Uterus (tissue), 4 donors: ENCODE measurements at places on chromosomes 3 and 15. TPM values are rescaled to one million over a fixed set of nuclear protein-coding genes. Genes with fewer than 3 reads are reported as not detected.

Gene IQCF5
- total RNA-seq, result not detected

DNA sequence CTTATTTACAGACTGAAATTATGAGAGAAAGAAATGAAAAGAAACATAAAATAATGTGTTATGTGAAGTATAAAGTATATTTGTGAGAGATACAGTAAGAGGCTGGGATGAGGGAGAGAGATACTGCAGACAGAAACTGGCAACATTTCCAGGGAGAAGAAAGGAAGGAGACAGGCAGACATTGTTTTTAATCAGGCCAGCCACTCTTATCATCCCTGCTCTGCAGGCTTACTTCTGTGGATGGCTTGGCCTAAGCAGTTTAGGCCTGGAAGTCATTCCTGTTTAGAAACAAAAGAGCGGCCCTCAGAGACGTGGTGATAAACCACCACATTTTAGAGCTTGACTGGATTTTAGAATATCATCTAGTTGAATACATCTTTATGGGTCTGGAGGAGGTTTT is 12.4 kb downstream of the PCCB start:
- DNase-seq, result no peak
- no peaks in the 10 kb centered on the region for H3K27me3 ChIP-seq
- no peak overlapping the region for H3K27ac ChIP-seq
- no peaks in the 10 kb centered on the region for H3K4me1 ChIP-seq
- H3K36me3 ChIP-seq, result no peaks in the 10 kb centered on the region

Gene LRRC15
- under 0.01 TPM for total RNA-seq

Gene CTXN2
- not detected for total RNA-seq

- DNase-seq, result no peak
- H3K4me1 ChIP-seq, result no peaks in the 10 kb centered on the region
- no peaks in the 10 kb centered on the region for H3K36me3 ChIP-seq
- no peak overlapping the region for H3K4me3 ChIP-seq
- H3K27ac ChIP-seq, result no peak overlapping the region
Measured at GRCh38 chr3:76039431-76039830, 254.1 kb upstream of the ZNF717 start.

GRCh38 chr3:22284559-22284958 is 533.5 kb upstream of the ZNF385D start:
- no peaks in the 10 kb centered on the region for H3K27me3 ChIP-seq
- DNase-seq, result no peak
- no peaks in the 10 kb centered on the region for H3K36me3 ChIP-seq
- H3K27ac ChIP-seq, result no peak overlapping the region
- no peak overlapping the region for H3K4me3 ChIP-seq
- no peaks in the 10 kb centered on the region for H3K4me1 ChIP-seq

DNA sequence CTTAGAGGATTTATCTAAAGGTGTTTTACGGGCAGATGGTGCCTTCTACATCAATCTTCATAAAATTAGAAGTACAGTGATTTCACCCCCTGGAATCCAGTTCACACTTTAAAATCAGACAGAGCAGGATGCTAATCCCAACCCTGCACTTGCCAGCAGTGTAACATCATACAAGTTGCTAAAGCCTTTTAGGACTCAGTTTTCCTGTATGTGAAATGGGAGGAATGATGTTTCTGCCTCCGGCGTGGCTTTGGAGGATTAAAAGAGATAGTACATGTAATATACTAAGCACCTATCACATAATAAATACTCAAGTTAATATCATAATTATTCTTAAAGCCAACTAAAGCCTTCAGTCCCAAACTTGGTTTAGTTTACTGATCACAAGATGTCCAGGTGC is 257.2 kb upstream of the THBS1 start:
- no peak overlapping the region for H3K4me3 ChIP-seq
- no peak overlapping the region for H3K27ac ChIP-seq
- H3K36me3 ChIP-seq, result no peaks in the 10 kb centered on the region
- no peaks in the 10 kb centered on the region for H3K27me3 ChIP-seq

DNA sequence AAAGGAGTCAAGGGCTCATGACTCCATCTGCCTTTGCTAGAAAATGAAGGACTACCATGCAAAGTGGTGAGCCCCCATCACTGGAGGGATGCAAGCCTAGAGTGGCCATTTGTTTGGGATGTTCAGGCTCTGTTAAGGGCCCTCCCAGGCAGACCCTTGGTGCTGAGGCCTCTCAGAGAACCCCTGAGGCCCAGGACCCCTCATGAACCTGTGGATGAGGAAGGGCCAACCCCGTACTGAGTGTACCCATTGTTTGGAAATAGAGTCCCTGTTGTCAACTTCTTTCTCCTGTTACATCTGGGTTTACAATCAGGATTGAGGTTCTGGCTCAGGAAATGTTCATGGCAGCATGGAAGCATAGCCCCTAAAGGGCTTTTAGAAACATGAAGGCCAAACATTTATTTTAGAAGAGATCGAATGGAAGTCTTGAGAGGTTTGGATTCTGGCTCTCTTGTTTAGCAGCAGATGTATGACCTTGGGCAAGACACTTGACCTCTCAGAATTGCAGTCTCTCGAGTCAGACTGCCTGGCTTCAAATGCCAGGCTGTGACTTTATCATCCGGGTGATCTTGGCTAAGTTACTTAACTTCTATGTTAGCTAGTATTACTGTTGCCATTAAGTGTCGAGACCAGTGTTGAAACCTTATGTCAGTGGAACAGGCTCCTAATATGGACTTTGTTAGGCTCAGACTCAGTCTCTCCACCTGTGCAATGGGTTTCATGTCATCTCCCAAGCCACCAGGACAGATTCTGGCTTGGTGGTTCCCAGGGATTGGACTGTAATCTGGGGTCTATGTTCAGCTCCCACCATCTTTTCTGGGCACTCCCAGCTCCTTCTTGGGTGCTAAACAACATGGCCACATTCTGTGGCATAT is 12.4 kb downstream of the ITGA11 start:
- no peaks in the 10 kb centered on the region for H3K27me3 ChIP-seq
- H3K27ac ChIP-seq, result peak overlapping the region; percentile 89
- peak; percentile 14 for DNase-seq
- no peak overlapping the region for H3K4me3 ChIP-seq
- peaks cover 39% of the 10 kb centered on the region for H3K4me1 ChIP-seq

Gene FAN1
- 9.4 TPM for total RNA-seq

Gene ZBTB47
- 44.7 TPM for total RNA-seq

Gene UNC13C
- total RNA-seq, result not detected

Gene GPR62
- 0.34 TPM for total RNA-seq

GRCh38 chr3:156688632-156689452 is 14.5 kb downstream of the TIPARP start:
- no peaks in the 10 kb centered on the region for H3K36me3 ChIP-seq
- no peaks in the 10 kb centered on the region for H3K27me3 ChIP-seq
- peaks cover 27% of the 10 kb centered on the region for H3K4me1 ChIP-seq
- DNase-seq, result no peak
- H3K4me3 ChIP-seq, result no peak overlapping the region

Gene IL17RD
- total RNA-seq, result 44.1 TPM

Gene PTPN9
- total RNA-seq, result 30.8 TPM

- H3K27ac ChIP-seq, result no peak overlapping the region
- no peaks in the 10 kb centered on the region for H3K36me3 ChIP-seq
- H3K27me3 ChIP-seq, result no peaks in the 10 kb centered on the region
- no peak overlapping the region for H3K4me3 ChIP-seq
- no peak for DNase-seq
- H3K4me1 ChIP-seq, result no peaks in the 10 kb centered on the region
Measured at GRCh38 chr15:80169768-80170357, 17.1 kb downstream of the FAH start.

Gene CELSR3
- 3.4 TPM for total RNA-seq

Gene CHRM5
- not detected for total RNA-seq

- peaks cover 6% of the 10 kb centered on the region for H3K4me1 ChIP-seq
- H3K36me3 ChIP-seq, result no peaks in the 10 kb centered on the region
- DNase-seq, result no peak
- no peak overlapping the region for H3K4me3 ChIP-seq
- H3K27me3 ChIP-seq, result no peaks in the 10 kb centered on the region
- H3K27ac ChIP-seq, result peak overlapping the region; percentile 91
Measured at GRCh38 chr15:85615930-85616329, 178.8 kb downstream of the KLHL25 start.

- DNase-seq, result no peak
- H3K27me3 ChIP-seq, result no peaks in the 10 kb centered on the region
- H3K4me1 ChIP-seq, result no peaks in the 10 kb centered on the region
- H3K4me3 ChIP-seq, result no peak overlapping the region
- H3K27ac ChIP-seq, result no peak overlapping the region
Measured at GRCh38 chr3:177051411-177051810, 145.9 kb downstream of the TBL1XR1 start.

GRCh38 chr3:15976524-15976923 is 178.7 kb upstream of the ANKRD28 start:
- H3K27me3 ChIP-seq, result no peaks in the 10 kb centered on the region
- H3K4me3 ChIP-seq, result no peak overlapping the region
- DNase-seq, result no peak
- no peak overlapping the region for H3K27ac ChIP-seq

GRCh38 chr3:194072691-194073279 is 63.2 kb upstream of the HES1 start:
- no peak for DNase-seq
- no peak overlapping the region for H3K4me3 ChIP-seq
- no peaks in the 10 kb centered on the region for H3K4me1 ChIP-seq
- no peak overlapping the region for H3K27ac ChIP-seq
- H3K27me3 ChIP-seq, result no peaks in the 10 kb centered on the region

Gene HYPK
- total RNA-seq, result 4.8 TPM

- no peak overlapping the region for H3K4me3 ChIP-seq
- no peaks in the 10 kb centered on the region for H3K36me3 ChIP-seq
- H3K27me3 ChIP-seq, result no peaks in the 10 kb centered on the region
Measured at GRCh38 chr15:45099549-45100165, 14.3 kb downstream of the DUOX2 start.

Gene MINDY4B
- not detected for total RNA-seq

GRCh38 chr3:176352716-176353334 is 844.5 kb downstream of the TBL1XR1 start:
- no peaks in the 10 kb centered on the region for H3K4me1 ChIP-seq
- H3K4me3 ChIP-seq, result no peak overlapping the region
- H3K27me3 ChIP-seq, result no peaks in the 10 kb centered on the region
- no peaks in the 10 kb centered on the region for H3K36me3 ChIP-seq
- no peak overlapping the region for H3K27ac ChIP-seq

DNA sequence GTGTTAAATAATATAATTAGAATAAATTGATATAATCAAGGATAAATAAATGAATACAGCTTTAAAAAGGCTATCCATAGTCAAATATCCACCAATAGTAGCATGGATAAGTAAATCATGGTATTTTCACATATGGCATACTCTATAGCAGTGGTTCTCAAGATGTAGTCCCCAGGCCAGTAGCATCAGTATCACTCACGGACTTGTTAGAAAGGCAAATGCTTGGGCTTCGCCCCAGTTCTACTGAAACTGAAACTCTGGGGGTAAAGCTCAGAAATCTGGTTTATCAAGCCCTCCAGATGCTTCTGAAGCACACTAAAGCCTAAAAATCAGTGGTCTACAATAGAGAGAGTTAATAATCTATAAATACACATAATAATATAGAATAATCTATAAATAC is 261.6 kb upstream of the TTC14 start:
- DNase-seq, result no peak
- no peaks in the 10 kb centered on the region for H3K27me3 ChIP-seq
- H3K4me3 ChIP-seq, result no peak overlapping the region
- no peaks in the 10 kb centered on the region for H3K4me1 ChIP-seq
- H3K36me3 ChIP-seq, result no peaks in the 10 kb centered on the region

- H3K27me3 ChIP-seq, result no peaks in the 10 kb centered on the region
- H3K4me3 ChIP-seq, result no peak overlapping the region
- H3K4me1 ChIP-seq, result no peaks in the 10 kb centered on the region
- H3K36me3 ChIP-seq, result no peaks in the 10 kb centered on the region
- H3K27ac ChIP-seq, result no peak overlapping the region
Measured at GRCh38 chr3:113890256-113890900, 51.8 kb downstream of the GRAMD1C start.

Gene STRIT1
- total RNA-seq, result not detected

Gene HRG
- not detected for total RNA-seq

Gene MORC1
- total RNA-seq, result not detected

- H3K27ac ChIP-seq, result peak overlapping the region; percentile 90
- H3K27me3 ChIP-seq, result no peaks in the 10 kb centered on the region
- DNase-seq, result peak; percentile 24
- peak overlapping the region; percentile 87 for H3K4me3 ChIP-seq
- H3K4me1 ChIP-seq, result peaks cover 6% of the 10 kb centered on the region
Measured at GRCh38 chr15:63833021-63833696, 589 bp downstream of the HERC1 start.

- no peak overlapping the region for H3K27ac ChIP-seq
- DNase-seq, result no peak
- H3K27me3 ChIP-seq, result no peaks in the 10 kb centered on the region
- H3K4me1 ChIP-seq, result no peaks in the 10 kb centered on the region
- no peaks in the 10 kb centered on the region for H3K36me3 ChIP-seq
Measured at GRCh38 chr15:50234764-50235163, 30.8 kb downstream of the HDC start.

DNA sequence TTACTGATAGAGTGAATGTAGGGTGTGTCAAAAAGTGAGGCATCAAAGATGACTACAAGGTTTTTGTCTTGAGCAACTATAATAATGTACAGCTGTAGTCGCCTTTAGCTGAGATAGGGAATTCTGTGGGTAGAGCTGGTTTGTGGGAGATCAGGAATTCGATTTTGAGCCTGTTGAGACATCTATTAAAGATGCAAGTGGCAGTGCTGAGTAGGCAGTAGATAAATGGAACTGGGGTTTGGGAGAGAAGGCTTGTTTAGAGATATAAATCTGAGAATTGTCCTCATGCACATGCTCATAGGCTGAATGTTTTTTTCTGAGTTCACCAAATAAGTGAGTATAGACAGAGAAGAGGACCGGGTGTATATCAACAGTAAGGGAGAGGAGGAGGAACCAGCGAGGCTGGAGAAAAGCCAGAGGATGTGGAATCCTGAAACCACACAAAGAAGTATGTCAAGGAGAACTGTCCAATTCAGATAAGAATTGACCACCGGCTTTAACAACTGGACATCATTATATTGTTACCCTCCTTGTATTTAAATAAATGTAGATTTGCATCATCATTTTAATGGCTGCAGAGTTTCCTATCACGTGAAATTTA is 146.0 kb upstream of the TNIK start:
- no peaks in the 10 kb centered on the region for H3K4me1 ChIP-seq
- H3K27ac ChIP-seq, result no peak overlapping the region
- no peak for DNase-seq
- H3K27me3 ChIP-seq, result no peaks in the 10 kb centered on the region
- H3K36me3 ChIP-seq, result no peaks in the 10 kb centered on the region

- H3K4me3 ChIP-seq, result no peak overlapping the region
- no peaks in the 10 kb centered on the region for H3K36me3 ChIP-seq
- DNase-seq, result no peak
- no peaks in the 10 kb centered on the region for H3K27me3 ChIP-seq
Measured at GRCh38 chr3:104005815-104006214, 1360.9 kb upstream of the ALCAM start.
